ENCODE measurements at places on chromosomes 2 and 18.

DNA sequence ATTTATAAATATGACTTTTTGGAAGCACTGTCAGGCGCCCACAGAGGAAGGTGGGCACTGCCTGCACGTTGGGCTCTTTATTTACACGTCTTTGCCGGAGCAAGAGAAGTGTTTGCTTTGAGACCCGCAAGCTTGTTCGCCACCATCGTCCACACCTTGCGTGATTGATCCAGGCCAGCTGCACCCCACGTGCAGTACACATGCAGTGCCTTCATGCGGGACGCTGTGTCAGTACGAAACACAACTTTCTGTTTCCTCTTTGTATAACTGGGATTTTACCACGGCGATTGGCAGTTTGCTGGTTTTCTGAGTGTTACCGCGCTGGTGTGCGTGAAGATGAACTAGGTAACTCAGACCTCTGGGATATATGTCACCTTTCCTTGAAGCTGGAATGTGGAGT lies 571.0 kb upstream of the SALL3 start:
- DNase-seq = no peak

DNA sequence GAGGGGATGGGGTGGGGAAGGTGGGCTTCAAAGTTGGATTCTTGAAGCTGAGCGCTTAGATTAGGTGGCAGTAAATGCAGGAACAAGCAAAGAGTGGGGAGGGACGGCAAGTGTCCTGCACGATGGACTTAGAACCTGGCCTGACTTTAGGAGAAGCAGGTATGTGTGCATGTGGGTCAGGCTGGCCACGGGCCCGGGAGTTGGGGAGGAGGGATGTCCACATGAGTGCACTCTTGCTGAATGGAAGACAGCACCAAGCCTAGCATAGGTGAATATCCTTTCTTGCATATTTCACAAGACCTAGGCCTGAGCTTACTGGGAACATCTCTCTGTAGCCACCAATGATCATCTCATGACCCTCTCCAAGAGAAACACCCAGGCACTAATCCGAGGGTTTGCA lies 96.1 kb downstream of the DDX1 start:
- no peak for DNase-seq

- DNase-seq = no peak
These were observed 224.4 kb upstream of the MC4R start for GRCh38 chr18:60596928-60597327.

DNA sequence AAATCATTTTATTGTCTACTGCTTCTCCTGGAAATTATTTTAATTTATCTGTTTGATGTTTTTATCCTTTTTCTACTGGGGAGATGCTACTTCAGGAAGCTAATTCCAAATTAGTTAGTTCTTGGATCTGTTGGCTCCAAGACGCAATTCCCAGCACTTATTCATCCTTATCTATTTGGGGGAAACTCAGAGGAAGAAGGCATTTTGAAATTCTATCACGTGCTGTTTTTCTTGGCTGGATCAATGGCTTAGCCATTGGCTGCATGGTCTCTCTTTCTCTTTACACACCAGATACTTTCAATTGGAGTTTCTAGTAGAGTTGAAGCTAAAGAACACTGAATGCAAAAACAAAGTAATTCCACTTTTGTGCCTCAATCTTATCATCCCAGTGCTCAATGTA lies 98.3 kb downstream of the RAPGEF4 start:
- DNase-seq = no peak

DNA sequence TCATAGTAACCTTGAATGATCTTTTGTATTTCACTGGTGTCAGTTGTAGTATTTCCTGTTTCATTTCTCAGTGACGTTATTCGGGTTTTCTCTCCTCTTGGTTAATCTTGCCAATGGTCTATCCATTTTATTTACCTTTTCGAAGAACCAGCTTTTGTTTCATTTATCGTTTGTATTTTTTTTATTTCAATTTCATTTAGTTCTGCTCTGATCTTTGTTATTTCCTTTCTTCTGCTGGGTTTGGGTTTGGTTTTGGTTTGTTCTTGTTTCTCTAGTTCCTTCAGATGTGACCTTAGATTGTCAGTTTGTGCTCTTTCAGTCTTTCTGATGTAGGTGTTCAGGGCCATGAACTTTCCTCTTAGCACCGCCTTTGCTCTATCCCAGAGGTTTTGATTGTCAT lies 36.7 kb downstream of the SP140 start:
- no peak for DNase-seq

GRCh38 chr18:21181766-21182165 lies 60.3 kb upstream of the GREB1L start:
- DNase-seq = no peak

DNA sequence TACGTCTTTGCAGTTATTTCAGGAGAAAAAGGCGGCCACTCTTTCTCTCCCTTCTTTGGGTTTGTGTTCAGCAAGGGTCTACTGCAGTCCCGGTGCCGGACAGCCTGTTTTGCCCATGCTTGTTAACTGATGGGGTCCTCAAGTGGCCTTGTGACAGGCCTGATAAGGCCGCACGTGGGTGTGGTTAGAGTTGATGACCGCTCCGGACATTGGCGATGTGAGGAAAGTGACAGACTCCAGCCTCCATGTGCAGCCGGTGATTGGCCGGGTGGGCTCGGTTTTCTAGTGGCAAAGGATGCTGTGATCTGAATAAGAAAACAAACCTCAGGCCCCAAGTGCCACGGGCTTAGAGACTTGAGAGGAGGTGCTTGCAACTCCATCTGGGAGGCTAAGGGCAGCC lies 15.6 kb downstream of the HPCAL1 start:
- DNase-seq = no peak

- DNase-seq = no peak
These were observed 72.1 kb downstream of the PSMG2 start for GRCh38 chr18:12774982-12775381.

GRCh38 chr2:133867166-133867565 lies 298.9 kb upstream of the NCKAP5 start:
- DNase-seq = no peak

- DNase-seq = no peak
These were observed 28.7 kb downstream of the MYT1L start for GRCh38 chr2:2302359-2302758.

GRCh38 chr2:39202639-39203369 lies 41.0 kb downstream of the CDKL4 start:
- no peak for DNase-seq

- no peak for DNase-seq
These were observed 5.3 kb upstream of the DLX1 start for GRCh38 chr2:172079838-172080640.

DNA sequence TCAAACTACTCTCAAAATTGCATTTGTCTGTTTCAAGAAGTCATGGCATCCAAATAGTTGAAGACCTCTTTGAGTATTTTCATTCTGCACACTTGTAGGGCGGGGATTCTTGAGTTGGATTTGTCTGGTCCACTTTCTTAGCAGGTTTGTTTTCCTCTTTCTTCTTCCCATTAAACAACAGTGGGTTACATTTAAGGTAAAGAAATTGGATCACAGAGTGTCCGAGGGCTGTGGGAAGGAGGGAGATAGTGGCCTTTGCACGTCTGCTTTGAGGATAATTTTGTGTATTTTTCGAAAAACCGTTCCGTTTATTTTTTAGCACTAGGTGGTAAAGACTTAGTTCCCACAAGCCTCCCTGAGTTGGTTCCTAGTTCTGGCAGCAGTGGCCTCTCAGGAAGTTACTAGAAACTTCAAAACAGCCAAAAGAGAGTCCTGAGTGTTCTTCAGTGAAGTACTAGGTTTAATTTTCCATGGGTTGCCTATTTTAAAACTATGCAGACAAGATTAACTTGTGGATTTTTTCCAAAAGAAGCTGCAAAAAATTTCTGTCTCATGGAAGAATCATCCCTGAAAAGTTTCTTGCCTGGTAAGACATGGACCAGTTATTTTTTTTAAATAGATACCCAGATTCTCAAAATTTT lies 107.9 kb downstream of the CDC42EP3 start:
- DNase-seq = no peak

GRCh38 chr2:39433586-39434195 lies 3.4 kb downstream of the MAP4K3 start:
- no peak for DNase-seq

- no peak for DNase-seq
These were observed 371.9 kb downstream of the STK39 start for GRCh38 chr2:167875529-167875928.

DNA sequence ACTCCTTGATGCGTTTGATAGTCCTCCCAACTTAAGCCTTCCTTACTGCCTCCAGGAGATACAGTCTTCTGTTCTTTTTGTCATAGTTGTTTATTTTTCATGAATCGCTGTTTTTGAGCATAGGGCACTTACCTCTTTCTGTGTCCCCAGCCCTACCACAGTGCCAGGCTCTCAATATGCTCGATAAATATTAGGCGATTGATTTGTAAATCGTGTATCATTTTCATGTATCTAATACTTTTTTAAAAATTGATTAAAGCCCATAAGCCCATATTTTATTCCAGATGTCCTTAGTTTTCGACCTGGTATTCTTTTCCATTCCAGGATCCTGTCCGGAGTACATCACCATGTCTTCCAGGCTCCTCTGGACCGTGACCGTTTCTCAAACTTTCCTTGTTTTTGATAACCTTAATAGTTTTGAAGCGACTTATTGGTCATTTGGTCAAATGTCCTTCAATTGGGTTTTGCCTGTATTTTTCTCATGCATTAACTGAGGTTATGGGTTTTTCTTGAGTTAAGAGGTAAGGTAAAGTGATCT lies 444 bp upstream of the MMADHC start:
- no peak for DNase-seq

- DNase-seq = no peak
These were observed 16.0 kb upstream of the SERPINE2 start for GRCh38 chr2:224055101-224055500.

GRCh38 chr2:43032213-43033015 lies 194.0 kb downstream of the ZFP36L2 start:
- DNase-seq = no peak

DNA sequence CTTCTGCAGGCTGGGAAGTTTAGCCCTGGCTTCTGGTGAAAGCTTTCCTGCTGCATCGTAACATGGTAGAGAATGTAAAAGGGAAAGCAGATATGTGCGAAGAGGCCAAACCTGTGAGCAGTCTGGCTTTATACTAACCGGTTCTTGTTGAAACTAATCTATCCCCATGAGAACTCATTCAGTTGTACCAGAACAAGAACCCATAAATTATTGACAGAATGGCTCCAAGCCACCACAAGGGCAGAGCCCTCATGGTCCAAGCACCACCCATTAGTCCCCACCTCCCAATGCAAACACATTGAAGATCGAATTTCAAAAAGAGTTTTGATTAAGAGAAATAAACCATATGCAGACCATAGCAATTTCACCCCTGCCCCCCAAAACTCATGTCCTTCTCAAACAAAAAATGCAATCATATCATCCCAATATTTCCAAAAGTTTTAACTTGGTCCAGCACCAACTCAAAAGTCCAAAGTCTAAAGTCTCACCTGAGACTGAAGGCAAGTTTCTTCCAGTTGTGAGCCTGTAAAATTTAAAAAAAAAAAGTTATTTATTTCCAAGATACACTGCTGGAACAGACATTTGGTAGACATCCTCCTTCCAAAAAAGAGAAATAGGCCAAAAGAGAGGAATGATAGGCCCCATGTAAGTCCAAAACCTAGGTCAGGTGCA lies 318.9 kb downstream of the CNTNAP5 start:
- no peak for DNase-seq

DNA sequence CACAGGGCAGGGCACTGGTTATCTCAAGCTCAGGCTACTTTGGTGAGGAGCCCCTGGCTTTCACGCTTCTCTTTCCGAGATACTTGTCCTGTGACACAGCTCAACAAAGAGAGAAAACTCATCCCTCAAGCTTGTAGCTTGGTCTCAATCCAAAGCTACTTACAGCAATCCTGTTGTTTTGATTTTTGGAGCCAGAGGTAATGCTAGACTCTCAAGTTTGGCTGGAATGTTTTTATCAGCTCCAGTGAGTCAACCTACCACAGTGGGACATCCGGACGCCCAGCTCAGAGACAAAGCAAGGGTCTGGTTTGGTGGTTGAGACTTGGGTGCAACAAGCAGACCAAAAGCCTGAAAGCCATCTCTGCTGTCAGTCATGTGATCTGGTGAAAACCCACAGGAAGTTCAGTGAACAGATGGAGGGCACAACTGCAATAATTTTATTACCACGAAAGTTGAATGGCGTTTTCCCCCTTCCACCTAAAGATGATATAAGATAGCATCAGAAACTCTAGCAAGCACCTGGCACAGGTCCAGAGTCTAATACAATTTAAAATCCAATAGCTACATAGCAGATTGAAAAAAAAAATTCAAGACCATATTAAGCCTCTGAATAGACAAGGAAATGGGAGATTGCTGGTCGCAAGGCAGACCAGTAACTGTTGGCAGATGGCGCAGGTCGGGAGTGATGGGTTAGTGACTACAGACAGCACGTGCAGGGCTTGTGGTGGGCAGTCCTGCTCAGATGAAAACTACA lies 102.3 kb upstream of the SMAD7 start:
- no peak for DNase-seq

DNA sequence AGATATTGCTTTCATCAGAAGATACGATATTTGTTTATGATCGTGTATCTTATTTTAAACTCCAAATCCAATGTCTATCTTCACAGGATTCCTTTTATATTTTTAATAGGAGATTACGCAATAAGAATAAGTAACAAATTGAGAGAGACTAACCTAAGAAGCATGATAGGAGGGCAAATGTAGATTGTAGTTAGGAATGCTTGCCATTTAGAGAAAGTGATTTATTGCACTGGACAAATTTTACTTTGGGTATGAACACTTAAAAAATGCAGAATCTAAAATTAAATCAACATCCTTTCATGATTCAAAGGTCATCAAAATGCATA lies 563.4 kb upstream of the POU3F3 start:
- DNase-seq = no peak

- no peak for DNase-seq
These were observed 57.3 kb upstream of the KLF7 start for GRCh38 chr2:207223051-207223450.

DNA sequence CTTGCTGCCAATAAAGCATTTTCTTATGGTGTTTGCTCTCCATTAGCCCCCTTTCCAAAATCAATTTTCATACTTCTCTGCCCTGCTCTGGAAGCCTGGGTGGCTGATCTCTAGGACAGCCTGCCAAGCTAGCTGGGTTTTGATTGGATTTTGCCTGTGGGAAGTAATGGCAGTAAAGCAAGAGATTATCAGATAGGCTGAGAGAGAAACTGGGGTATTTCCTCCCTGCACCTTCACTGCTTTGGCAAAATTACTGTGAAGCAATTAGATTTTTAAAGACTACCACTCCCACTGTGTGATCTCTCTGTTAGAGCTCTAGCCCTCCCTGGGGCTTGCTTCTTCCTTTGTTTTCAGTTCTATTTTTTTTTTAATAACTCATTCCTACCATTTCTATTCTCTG lies 223.8 kb downstream of the DLGAP1 start:
- no peak for DNase-seq

DNA sequence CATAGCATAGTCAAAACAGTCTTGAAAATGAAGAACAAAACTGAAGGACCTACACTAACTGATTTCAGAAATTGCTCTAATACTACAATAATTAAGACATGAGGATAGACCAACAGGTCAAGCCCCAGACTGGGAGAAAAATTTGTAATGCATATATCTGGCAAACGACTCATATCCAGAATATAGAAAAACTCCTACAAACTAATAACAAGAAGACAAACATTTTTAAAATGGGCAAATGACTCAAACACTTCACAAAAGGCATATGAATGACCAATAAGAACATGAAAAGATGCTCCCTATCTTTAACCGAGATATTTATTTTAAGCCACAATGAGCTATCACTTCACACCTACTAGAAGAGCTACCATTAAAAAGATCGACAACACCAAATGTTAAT lies 14.2 kb downstream of the TGFBRAP1 start:
- no peak for DNase-seq

Data from stimulated activated effector memory CD8-positive, alpha-beta T cell treated with anti-CD3 and anti-CD28 coated beads, Interleukin-12 subunit alpha, Interleukin-12 subunit beta, amount 100 ng/mL, for 72 hours (primary cell).